ENCODE measurements at places on chromosomes 1 and 21. TPM values are rescaled to one million over a fixed set of nuclear protein-coding genes. Genes with fewer than 3 reads are reported as not detected.

GRCh38 chr1:26164036-26164860 is 4.5 kb downstream of the C1orf232 start:
- peaks cover 18% of the 10 kb centered on the region for H3K4me1 ChIP-seq
- no peak overlapping the region for H3K27ac ChIP-seq
- no peaks in the 10 kb centered on the region for H3K36me3 ChIP-seq
- peaks cover 2% of the 10 kb centered on the region for H3K27me3 ChIP-seq
- H3K4me3 ChIP-seq, result peak overlapping the region; percentile 23

- DNase-seq, result no peak
- H3K27me3 ChIP-seq, result no peaks in the 10 kb centered on the region
These were observed 3.8 kb upstream of the PIGC start for GRCh38 chr1:172447641-172448040.

DNA sequence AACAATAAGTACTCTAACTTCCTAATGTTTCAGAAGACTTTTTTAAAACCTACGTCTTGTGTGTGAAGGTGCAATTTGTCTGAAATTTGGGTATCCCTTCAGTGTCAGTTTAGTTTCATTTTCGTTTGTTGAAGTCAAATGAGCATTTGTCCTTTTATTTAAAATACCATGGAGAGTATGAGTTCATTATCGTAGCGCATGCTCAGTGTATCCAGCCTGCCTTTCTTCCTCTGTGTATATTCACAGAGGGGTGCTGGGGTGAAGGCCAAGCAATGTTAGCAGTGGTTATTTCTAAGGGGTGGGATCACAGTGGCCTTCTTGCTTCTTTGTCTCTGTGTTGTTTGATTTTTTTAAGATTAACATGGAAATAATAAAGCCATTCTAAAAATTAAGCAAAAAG is 43.2 kb downstream of the CNN3 start:
- H3K4me1 ChIP-seq, result peaks cover 11% of the 10 kb centered on the region
- H3K27ac ChIP-seq, result peak overlapping the region; percentile 73
- H3K27me3 ChIP-seq, result no peaks in the 10 kb centered on the region
- no peak for DNase-seq

DNA sequence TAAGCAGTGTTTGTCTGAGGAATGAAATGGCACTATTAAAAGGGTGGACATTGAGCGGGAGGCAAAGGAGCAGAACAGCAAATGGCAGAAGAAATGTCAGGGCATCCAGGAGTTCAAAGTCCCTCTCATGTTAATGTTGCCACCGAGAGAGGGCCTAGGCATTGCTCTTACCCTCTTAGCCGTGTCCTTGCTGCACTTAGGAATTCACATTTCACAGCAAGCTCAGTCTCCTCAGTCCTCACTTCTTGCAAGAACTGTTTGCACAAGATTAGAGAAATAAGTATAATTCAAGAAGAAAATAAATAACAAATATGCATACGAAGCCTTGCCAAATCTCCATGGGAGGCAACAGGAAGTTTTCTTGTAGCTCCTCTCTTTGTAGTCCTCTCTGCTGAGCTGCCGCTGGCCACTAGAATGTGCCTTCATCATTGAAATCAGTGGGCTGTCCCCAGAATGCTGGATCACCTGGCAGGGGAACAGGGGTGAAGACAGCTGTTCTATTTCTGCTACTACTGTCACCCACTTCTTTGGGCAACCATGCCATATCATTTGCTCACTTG is 205.8 kb downstream of the ZNF326 start:
- no peak overlapping the region for H3K4me3 ChIP-seq
- no peaks in the 10 kb centered on the region for H3K4me1 ChIP-seq
- no peak overlapping the region for H3K27ac ChIP-seq
- DNase-seq, result no peak

Gene GIPC2
- total RNA-seq, result not detected

DNA sequence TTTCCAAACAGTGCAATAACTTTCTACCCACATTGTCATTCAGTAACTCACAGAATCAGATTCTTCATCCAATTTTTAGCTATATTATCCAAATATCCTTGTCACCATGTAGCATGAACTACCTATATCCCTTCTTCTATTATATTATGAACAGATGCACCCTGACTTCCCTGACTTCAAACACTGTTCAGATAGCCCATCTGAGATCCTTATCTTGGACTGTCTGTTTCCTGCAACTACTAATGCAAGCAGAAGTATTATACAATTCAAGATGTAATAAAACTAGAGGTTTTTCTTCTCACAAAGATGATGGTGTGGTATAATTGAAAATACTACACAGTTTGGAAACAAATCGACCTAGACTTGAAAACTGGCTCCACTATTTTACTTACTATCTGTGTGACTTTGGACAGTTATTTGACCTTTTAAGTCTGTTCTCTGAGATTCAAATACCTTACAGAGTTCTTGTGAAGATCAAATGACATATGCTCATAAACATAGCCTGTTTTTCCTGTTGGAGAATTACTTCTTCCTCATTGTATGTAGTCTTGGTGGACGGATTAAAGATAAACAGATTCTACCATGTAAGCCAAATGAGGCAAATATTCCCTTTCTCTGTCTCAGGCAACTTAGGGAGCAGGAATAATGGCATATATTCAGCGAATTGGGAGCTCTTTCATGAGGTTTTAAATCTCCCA is 407.9 kb upstream of the ZRANB2 start:
- no peaks in the 10 kb centered on the region for H3K36me3 ChIP-seq
- no peak overlapping the region for H3K27ac ChIP-seq
- H3K4me1 ChIP-seq, result no peaks in the 10 kb centered on the region
- H3K4me3 ChIP-seq, result no peak overlapping the region
- DNase-seq, result no peak
- H3K27me3 ChIP-seq, result no peaks in the 10 kb centered on the region

- no peak for DNase-seq
- no peak overlapping the region for H3K4me3 ChIP-seq
- H3K36me3 ChIP-seq, result no peaks in the 10 kb centered on the region
- no peaks in the 10 kb centered on the region for H3K27me3 ChIP-seq
- peaks cover 27% of the 10 kb centered on the region for H3K4me1 ChIP-seq
These were observed 30.7 kb downstream of the GNG12 start for GRCh38 chr1:67802565-67802964.

DNA sequence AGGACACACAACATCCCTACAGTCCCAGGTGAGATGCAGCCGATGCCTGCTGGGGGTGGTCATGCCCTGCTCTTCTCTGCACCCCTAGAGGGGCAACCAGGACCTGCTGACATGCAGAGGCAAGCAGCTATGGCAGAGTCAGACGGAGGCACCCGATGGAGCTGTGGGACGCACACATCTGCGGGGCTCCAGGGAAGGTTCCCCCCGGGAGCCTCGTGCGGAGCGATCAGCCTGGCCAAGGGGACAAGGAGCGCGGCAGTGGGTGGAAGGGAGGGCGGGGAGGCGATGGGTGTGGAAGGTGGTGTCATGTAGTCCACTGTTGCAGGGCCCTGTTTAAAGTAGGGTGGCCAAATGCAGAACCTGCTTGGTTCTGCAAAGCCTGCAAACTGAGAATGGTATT is 143.0 kb upstream of the AJAP1 start:
- no peaks in the 10 kb centered on the region for H3K36me3 ChIP-seq
- no peak overlapping the region for H3K4me3 ChIP-seq
- no peak for DNase-seq
- no peaks in the 10 kb centered on the region for H3K27me3 ChIP-seq

- no peaks in the 10 kb centered on the region for H3K4me1 ChIP-seq
- DNase-seq, result no peak
- H3K27me3 ChIP-seq, result peaks cover 6% of the 10 kb centered on the region
- no peak overlapping the region for H3K4me3 ChIP-seq
These were observed 144.4 kb upstream of the POU3F1 start for GRCh38 chr1:38190983-38191382.

Gene GJA9
- not detected for total RNA-seq

DNA sequence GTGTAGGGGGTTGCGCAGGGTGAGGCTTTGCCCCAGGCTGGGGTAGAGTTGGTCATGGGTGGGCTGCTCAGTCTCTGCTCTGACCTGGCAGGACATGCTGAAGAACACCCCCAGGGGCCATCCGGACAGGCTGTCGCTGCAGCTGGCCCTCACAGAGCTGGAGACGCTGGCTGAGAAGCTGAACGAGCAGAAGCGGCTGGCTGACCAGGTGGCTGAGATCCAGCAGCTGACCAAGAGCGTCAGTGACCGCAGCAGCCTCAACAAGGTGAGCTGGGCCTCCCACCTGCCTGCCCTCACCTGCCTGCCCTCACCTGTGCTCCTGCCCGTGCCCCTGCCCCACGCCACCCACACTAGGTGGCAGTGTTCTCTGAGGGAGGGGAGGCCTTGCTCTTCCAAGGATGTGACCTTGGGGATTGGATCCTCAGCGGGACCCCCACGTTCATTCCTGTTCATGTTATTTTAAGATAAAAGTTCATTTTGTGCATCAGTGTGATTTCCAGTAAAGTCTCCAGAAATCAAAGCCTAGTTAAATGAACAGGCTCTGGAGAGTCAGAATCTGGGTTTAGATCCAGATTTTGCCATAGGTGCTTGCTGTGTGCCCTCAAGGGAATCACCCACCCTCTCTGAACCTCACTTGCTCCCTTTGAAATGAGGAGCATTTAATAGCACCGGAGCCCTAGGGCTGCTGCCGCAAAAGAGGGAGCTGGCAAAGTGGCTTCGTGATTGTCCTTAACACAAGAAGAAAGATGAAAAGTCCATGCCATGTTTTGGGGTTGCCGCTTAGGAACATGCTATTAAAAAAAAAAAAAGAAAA is 87.9 kb downstream of the ARHGEF10L start:
- DNase-seq, result no peak
- no peak overlapping the region for H3K27ac ChIP-seq
- H3K4me3 ChIP-seq, result no peak overlapping the region
- peaks cover 12% of the 10 kb centered on the region for H3K4me1 ChIP-seq
- H3K27me3 ChIP-seq, result no peaks in the 10 kb centered on the region
- H3K36me3 ChIP-seq, result no peaks in the 10 kb centered on the region

DNA sequence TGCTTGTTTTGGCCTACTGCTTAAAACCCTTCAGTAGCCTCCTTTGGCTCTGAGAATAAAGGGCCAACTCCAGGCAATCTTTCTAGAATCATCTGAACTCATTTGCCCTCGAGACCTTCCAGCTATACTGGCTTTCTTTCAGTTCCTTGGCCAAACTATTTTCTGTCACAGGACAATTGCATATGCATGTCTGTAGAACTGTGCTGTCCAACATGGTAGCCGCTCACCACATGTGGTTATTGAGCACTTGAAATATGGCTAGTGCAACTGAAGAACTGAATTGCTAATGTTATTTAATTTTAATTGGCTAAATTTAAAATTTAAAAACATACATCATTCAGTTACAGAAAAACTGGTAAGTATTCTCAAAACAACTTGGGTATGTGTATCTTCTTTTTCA is 14.3 kb upstream of the GNL2 start:
- H3K27ac ChIP-seq, result no peak overlapping the region
- H3K4me1 ChIP-seq, result no peaks in the 10 kb centered on the region
- H3K4me3 ChIP-seq, result no peak overlapping the region
- no peak for DNase-seq
- H3K27me3 ChIP-seq, result peaks cover 24% of the 10 kb centered on the region

DNA sequence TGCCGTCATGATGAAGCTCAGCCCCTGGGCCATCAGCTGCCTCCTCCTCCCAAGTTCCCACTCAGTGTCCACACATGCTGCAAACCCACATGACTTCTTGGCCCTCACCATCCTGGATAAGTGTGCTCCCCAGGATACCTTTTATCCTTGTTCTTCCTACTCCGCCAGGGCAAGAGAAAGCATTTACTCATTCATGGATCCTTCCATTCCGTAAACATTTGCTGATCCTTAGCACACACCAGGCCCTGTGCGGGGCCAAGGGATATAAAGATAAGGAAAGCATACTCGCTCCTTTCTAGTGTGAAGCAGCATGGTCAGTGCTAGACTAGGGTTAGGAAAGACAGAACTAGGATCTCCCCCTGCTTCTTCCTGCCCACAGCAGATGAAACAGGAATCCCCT is 122.1 kb upstream of the HMGB4 start:
- peaks cover 7% of the 10 kb centered on the region for H3K36me3 ChIP-seq
- no peak overlapping the region for H3K27ac ChIP-seq
- H3K4me3 ChIP-seq, result no peak overlapping the region
- DNase-seq, result no peak

Gene PPIAL4G
- total RNA-seq, result not detected

Gene LRRC38
- total RNA-seq, result not detected

DNA sequence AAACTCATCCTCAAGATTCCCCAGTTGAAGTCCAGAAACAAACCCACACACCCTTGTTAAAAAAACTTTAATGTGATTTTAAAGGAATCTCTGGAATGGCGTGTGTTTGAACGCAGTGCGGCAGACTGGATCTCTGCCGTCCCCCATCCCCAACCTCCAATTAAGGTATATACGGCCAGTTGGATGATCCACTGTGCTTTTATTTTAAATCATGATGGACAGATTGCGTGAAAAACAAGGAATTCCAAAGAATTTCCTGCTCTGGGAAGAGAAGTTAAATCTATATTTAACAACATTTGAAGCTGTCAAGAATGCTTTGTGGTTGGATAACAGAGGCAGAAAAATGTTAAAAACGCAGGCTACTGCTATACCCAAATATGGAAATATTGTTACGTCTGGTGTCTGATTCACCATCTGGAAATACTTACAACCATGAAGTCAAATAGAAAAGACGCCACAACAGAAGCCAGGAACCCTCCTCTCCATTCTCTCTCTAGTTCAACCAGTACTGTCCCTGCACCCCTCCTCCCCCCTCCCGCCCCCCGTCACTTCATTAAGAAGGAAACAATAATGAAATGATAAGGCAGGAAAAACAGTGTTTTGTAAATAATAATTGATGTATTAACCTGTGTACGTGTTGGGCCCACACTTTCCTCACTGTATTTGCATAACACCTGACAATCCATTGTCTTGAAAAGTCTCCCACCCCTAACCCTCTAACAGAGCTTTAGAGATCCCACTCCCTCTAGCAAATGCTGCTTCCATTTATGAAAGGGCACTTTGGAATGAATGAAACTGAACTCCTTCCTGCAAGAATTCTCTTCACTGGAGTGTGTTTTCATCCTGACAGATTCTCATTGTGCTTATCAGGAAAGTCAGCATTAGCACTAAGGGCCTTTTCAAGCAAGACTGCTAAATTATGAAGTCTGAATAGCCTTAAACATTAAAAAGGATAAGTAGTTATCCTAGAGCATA is 2.0 kb upstream of the CCN1 start:
- H3K4me1 ChIP-seq, result peaks cover 29% of the 10 kb centered on the region
- peak overlapping the region; percentile 89 for H3K4me3 ChIP-seq
- no peaks in the 10 kb centered on the region for H3K27me3 ChIP-seq
- DNase-seq, result peak; percentile 99
- H3K36me3 ChIP-seq, result peaks cover 28% of the 10 kb centered on the region
- H3K27ac ChIP-seq, result peak overlapping the region; percentile 97

Gene ANKRD34A
- 5.8 TPM for total RNA-seq

DNA sequence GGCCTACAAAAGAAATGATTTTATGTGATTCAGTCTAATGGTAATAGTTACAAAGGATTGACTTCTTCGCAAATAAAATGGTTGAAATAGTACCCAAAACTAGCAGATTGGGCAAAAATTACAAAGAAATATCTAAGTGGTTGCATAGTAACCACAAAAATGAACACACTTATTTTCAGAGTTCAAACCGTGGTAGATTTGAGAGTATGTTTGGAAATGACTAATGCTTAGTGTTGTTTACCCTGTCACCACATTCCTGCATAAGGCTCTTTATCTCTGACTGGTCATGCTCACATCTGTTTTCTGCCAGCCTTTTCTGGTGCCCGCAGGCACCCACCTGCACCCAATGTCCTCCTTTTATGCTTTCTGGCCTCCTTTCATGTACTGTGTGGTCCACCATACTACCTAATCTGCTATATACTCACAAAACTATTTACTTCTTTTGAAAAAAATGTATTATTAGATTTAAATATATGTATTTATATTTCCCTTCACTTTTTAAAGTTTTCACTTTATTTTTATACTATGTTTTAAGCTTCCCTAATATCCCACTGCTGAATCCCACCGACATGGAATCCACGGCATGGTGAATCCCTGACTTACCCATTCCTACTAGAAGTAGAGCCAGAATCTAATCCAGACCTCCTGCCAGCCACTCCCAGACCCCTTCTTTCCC is 30.3 kb downstream of the PTPRC start:
- no peaks in the 10 kb centered on the region for H3K27me3 ChIP-seq
- peak; percentile 98 for DNase-seq
- H3K36me3 ChIP-seq, result no peaks in the 10 kb centered on the region
- no peak overlapping the region for H3K4me3 ChIP-seq

Measured in astrocyte (in vitro differentiated cells and primary cell).